ENCODE measurements at places on chromosomes 13 and 19.

- DNase-seq = no peak
These were observed 32.0 kb downstream of the USP12 start for GRCh38 chr13:27139565-27139964.

DNA sequence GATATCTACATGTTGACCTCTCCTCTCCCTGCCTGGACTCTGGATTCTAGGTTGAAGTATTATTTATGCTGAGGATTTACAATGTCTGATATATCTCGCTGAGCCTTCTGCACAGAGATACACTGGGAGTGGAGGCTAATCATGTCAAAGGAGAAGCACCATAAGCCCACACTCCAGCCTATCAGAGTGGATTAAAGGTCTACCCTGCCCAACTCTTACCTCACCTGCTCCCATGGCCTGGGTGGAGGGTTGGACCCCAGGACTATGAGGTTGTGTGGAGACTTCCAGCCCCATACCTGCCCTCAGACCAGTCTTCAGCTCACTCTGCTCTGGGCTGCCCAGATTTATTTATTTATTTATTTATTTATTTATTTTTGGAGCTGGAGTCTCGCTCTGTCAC lies 15.4 kb downstream of the OR10H4 start:
- no peak for DNase-seq

DNA sequence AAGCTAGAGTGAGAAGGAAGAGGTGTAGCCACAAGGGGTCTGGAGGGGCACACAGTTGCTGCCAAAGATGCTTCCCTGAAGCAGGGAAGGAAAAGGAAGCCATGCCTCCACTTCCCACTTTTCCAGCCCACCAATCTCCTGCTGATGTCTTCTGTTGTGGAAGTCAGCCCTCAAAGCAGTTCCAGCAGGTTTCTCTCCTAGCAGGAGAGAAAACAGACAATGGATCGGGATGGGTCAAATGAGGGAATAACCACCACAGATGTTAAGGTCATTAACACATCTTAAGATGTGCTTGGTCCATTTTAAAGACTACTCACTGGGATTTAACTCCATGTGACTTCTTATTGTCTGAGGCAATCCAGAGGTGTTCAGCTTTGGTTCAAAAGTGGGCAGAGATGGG lies 284.1 kb upstream of the SOX21 start:
- no peak for DNase-seq

DNA sequence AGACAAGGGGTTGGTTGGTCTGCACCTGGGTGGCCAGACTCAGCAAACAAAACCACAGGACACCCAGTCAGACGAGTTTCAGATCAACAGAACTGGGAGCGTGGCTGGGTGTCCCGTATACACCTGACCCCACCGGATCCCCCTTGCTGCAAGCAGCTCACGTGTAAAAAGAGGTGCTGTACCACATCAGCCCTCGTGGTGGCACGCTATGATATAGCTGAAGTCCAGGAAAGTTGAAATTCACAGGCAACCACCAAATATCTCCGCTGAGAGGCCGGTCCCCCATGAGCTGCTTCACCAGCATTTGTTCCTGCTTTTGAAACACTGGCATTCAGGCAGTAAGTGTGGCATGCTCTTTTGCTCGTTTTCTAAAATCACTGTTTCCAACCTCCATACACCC lies 92.3 kb downstream of the TUBA3C start:
- no peak for DNase-seq

DNA sequence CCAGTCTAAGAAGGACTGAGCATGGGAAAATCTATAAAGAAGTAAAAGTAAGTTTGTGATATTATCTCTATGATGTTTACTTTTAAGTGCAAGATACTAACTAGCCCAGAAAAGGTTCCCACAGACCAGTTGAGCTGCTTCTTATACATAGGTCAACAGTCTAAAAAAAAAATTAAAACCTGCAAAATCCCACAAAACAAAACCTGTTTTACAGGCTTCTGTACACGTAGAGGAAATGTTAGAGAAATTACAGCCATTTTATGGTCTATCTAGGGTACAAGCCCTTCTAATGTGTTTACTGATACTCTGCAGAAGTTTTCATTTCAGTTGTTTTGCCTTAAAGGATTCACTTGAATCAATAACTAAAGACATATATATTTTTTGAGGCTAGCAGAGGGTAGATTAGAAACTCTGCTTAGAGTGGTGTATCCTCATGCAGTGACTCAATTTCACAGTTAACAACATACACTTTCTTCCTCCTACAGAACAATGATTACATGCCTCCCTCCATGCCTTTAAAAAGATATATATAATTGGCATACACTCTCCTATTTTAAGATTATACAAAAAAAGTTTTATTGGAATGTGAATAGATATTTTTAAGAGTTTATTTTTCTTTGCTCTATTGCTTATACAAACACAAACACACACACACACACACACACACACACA lies 43.9 kb downstream of the CAB39L start:
- DNase-seq = no peak

GRCh38 chr13:94234738-94235137 lies 244.7 kb downstream of the DCT start:
- DNase-seq = no peak
